ENCODE measurements at places on chromosomes 13 and 19. TPM values are rescaled to one million over a fixed set of nuclear protein-coding genes. Genes with fewer than 3 reads are reported as not detected.

Gene CEACAM20
- total RNA-seq: not detected

Gene F10
- not detected for total RNA-seq

Gene SGCG
- 0.49 TPM for total RNA-seq

Gene KLK4
- not detected for total RNA-seq

Gene KLK8
- total RNA-seq: not detected

Measured in dorsolateral prefrontal cortex (tissue), 122 donors.